Right renal pelvis (tissue), 4 donors: ENCODE measurements at places on chromosomes 7 and 10. TPM values are rescaled to one million over a fixed set of nuclear protein-coding genes. Genes with fewer than 3 reads are reported as not detected.

The STEAP4 gene
- polyA plus RNA-seq, result 0.18 TPM

The GHRHR gene
- not detected for polyA plus RNA-seq

The VWC2 gene
- 1.4 TPM for polyA plus RNA-seq

The MDH2 gene
- polyA plus RNA-seq, result 198 TPM

The MUC3A gene
- 0.69 TPM for polyA plus RNA-seq

The UCN3 gene
- polyA plus RNA-seq, result 1.7 TPM

The MACC1 gene
- 8.6 TPM for polyA plus RNA-seq

The VAX1 gene
- not detected for polyA plus RNA-seq

The ITGB1 gene
- polyA plus RNA-seq, result 558 TPM
